ENCODE measurements at places on chromosomes 5 and 9.

GRCh38 chr5:10352430-10353240 is 860 bp upstream of the MARCHF6 start:
- DNase-seq, result no peak

DNA sequence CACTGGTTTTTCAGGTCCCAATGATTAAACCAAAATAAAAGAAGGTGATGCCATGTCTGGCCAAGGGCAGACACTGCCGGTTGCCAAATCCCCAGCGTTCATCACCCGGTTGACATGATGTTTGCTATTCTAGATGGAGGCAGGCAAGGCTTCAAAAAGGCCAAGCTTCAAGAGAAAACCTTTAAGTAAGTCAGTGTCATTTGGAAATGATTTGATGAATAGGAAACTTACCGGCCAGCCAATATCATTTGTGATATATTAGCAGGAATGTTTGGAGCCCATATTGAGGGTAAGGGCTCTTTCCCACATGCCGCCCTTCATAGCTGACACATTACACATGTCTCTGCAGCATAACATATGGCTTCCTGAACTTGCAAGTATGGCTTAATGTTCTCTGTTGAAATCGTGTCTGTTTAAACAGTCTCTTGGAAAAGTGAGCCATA is 89.5 kb upstream of the TTC23L start:
- no peak for DNase-seq

- DNase-seq, result no peak
These were observed 5.6 kb upstream of the RFK start for GRCh38 chr9:76399856-76400255.

GRCh38 chr5:180673371-180674089 is 24.1 kb upstream of the FLT4 start:
- no peak for DNase-seq

- DNase-seq, result no peak
These were observed 21.8 kb upstream of the SARDH start for GRCh38 chr9:133759946-133760345.

- no peak for DNase-seq
These were observed 12.2 kb upstream of the SEPTIN8 start for GRCh38 chr5:132788990-132789886.

DNA sequence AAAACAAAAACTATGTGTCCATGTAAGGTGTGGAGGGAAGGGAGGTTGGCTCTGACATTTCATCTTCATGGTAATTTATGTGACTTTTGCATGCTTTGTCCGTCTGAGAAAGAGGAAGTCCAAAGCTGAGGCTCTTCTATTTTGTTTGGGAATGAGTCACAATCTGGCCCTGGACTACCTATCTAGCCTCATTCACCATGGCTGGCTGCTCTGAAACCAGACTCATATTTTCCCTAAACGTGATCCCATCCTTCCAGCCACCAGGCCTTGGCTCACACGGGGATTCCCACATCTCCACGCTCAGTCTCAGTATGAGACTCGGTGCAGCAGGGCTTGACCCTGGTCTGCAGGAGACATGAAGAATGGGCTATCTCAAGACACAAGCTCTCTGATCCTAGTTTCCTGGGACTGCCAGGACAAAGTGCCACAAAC is 672.8 kb downstream of the ACTL7B start:
- no peak for DNase-seq

DNA sequence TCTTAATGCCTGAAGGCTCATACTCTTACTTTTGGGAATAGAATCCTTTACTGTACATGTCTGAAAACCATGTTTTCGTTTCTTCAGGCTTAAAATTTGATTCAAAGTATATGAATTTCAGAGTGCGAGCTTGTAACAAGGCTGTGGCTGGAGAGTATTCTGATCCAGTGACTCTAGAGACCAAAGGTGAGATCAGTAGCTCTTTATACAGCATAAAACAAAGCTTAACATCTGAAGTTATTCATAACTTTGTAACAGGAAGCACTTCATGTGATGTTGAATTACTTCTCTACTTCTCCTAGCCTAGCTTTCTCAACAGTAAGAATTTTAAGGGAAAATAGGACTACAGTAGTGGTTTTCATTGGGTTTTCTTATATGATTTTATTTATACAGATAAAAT is 49.4 kb upstream of the FKTN start:
- DNase-seq, result no peak

GRCh38 chr5:67537439-67538148 is 341.0 kb upstream of the CD180 start:
- DNase-seq, result no peak

GRCh38 chr9:135163023-135163780 is 75.7 kb downstream of the OLFM1 start:
- DNase-seq, result no peak

GRCh38 chr5:73215891-73216610 is 43.1 kb downstream of the TMEM174 start:
- DNase-seq, result peak; percentile 37

- DNase-seq, result no peak
These were observed 110.1 kb upstream of the RAD23B start for GRCh38 chr9:107172979-107173347.

- DNase-seq, result no peak
These were observed 315.9 kb upstream of the RPS23 start for GRCh38 chr5:82594097-82594496.

DNA sequence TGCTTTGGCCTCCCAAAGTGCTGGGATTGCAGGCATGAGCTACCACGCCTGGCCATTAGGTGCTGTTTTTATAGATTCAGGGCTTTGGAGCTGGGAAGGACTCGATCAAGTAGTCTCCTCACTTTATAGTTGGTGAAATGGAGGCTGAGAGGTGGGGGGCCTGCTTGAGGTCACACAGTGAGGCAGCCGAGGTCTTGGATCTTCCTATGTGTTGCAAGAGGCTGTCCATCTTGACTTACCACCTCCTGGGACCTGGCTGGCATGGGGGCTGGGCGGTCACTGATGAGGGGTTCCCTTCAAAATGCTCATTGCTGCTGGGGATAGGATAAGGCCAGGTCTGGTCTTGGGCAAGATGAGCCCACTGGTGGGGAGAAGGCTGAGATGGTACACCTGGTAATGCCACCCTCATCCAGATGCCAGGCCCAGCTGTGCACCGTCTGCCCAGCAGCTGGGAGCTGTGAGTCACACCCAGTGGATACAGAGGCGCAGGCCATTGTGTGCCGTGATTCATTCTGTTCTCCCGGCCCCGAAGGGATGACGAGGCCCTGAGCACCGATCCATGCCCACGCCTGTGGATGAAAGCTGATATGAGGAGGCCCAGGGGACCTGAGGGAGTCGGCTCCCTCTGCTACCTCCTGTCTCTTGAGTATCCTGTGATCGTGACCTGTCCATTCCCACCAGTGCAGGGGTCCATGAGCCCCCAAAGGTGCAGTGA is 10.5 kb upstream of the NDST1 start:
- no peak for DNase-seq

DNA sequence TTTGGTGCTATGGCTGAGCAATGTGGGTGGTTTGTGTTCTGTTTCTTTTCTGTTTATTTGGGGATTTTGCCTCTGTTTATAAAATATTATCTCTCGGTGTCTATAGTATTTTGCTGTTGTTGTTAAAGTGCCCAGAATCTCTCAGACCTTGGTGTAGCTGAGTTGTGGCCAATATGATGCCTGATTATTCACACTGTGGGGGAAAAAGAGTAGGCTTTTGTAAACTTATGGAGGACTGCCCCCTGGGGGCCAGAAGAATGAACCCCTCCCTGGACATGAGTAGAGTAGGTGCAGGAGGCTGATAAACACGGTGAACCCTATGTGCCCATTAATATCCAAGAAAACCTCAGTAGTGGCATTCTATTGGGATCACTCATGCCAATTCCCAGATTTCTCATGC is 49.0 kb upstream of the DPYSL3 start:
- DNase-seq, result no peak

- DNase-seq, result no peak
These were observed 191.3 kb upstream of the NREP start for GRCh38 chr5:111948092-111948841.

DNA sequence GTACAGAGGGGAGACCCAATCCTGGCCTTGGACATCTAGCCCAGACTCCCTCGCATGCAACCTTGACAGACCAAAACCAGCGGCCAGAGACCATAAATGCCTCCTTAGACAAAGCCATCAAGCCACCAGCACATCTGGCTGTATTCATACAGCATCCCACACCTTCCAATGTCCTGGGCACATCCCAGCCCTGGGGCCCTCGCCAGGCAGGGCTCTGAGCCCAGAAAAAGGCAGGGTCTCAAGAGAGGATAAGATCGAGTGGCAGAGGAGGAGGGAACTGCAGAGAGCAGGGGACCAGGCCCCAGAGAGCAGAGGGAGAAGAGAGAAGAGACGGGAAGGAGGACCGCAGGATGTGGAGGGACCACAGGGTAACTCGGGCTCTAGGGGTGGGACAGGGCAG is 45.4 kb downstream of the CAMK2A start:
- DNase-seq, result no peak

DNA sequence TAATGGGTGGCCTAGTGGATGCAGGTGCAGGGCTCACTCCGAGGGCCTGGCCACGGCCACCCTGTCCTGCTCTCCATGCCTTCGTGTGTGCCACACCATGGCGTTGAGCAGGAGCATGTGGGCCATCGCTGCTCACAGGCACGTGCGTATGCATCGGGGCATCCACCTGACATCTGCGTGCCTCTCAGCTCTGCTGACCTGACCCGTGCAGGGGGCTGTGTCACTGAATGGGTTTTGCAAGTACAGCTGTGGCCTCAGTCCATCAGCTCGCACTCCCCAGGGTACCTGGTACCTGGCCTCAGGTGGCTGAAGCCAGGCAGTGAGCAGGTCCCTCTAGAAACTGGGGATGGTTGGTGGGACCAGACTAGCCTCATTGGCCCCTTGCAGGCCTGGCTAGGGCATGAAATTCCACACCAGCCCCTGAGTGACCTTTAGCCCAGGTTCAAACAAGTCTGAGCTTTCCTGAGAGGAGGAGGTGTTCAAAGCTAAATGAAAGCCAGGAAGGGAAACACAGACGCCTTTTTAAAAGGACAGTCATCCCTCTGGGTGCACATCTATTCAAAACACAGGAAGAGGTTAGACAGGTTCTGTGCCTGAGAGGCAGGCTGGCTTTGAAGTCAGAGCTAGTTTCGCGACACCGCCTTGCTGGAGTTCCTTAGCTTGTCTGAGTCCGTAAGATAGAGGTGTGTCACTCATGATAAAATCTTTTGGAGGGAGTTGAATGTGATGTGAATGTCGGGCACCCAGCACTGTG is 74.0 kb downstream of the MACROH2A1 start:
- DNase-seq, result no peak

- DNase-seq, result no peak
These were observed 31.3 kb downstream of the ANXA1 start for GRCh38 chr9:73182928-73183327.

GRCh38 chr9:112111461-112111860 is 63.6 kb downstream of the SUSD1 start:
- no peak for DNase-seq

DNA sequence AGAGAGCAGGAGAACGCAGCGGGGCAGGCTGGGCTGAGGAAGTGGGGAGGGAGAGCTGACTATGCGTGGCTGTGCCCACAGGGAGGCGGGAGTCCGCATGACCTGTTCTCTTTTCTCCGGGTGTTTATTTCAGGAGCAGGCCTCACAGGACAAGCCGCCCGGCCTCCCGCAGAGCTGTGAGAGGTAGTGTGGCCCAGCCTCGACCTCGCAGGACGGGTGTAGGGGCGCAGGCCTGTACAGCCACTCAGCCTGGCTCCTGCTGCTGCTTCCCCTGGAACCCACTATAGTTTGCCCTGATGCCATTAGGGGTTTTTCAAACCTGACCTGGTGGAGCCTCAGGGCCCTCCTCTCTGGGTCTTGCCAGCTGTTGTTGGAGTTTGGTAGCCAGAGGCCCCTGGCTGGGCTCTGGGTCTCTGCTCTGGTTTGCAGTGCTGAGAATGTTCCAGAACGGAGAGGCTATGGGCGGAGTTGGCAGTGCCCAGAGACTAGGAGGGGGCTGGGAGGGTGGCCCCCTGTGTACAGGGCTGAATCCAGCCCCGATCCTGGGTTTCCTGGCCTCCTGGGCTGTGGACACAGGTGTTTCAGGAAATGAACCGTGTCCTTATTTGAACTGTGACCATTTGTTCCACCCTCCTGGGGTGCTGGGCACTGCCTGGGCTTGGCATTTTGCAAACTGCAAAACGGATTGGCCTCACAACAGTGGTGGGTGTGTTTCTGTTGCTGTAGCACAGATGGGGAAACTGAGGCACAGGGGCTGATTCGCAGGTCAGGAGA is 78.8 kb downstream of the WNK2 start:
- no peak for DNase-seq

DNA sequence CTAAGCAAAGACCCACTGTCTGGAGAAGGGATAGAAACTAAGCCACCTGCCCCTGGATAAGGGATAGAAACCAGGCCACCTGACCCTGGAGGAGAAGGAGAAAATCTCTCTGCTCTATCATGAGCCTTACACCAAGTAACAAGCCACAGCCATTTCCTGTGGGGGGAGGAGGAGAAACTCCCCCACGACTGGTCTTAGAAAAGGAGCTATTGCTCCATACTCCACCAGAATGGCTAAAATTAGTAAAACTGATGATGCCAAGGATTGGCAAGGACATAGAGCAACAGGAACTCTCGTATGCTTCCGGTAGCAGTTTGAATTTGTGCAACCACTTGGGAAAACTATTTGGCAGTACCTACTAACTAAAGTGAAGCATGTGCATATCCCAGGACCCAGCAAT is 70.8 kb downstream of the ACTL7B start:
- DNase-seq, result no peak

GRCh38 chr5:123571927-123572326 is 60.0 kb downstream of the CSNK1G3 start:
- DNase-seq, result no peak

- DNase-seq, result no peak
These were observed 32.4 kb downstream of the CTNNAL1 start for GRCh38 chr9:108980893-108981292.

GRCh38 chr5:31119938-31120641 is 73.4 kb upstream of the CDH6 start:
- no peak for DNase-seq
